HuH-7 (cell line): ENCODE measurements at places on chromosomes 12 and 14.

DNA sequence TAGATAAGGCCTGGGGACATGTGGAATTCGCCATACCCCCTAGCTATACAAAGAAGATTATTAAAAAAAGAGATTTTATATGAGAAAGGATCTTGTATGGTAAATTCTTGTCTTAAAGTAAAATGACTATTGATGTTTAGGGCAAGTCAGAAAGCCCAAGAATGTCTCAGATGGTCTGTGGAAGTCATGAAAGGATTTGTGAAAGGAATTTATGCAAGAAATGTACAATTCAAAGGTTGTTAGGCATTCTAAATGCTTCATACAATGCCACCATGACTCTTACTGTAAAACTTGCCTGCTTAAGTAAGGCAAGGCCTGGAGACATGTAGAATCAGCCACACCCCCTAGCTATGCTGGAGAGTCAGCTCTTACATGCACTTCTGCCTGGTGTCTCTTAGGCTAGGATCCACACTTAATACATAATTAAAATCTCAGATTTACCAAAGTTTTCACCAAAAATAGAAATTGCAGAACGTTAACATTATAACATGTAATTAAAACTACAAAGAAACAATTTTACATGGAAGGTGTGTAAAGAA, 8.9 kb upstream of the ETNK1 start:
- no peak for DNase-seq

- DNase-seq = no peak
Measured at GRCh38 chr12:108638997-108639822, 5.5 kb upstream of the SELPLG start.

DNA sequence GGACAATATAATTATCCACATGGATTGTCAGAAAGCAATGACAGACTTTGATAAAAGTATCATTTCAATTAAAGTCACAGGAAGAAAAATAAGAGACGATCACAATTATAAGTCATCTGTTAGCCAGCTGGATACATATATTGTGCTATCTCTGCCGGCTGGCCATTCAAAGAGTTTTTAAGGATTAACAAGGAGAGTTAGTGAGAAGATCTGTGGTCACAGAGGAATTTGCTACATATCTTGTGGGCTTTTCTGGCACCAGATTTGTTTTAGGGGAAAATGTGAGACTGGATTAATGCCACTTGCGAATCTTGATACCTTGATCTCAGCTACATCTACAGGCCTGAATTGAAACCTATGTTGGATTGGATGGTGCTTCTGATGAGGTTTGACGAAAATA, 90.9 kb upstream of the MANSC4 start:
- DNase-seq = no peak

GRCh38 chr12:55847033-55847432, 4.3 kb upstream of the MMP19 start:
- no peak for DNase-seq

DNA sequence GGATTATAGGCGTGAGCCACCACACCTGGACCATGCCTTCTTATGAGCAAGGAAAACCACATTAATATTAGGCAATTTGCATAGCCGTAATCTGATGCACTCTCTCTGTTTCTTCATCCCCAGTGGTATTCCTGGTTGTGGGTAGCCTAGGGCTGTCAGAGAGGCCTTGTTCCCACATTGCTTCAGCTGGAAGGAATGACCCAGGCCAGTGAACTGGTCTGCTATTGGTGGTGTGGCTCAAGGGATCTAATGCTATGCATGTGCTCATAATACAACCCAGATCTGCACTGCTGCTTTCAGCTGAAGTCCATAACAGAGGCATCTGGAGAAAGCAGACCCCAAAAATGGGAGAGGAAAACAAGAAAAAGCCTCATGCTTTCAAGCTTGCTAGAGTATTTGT, 33.1 kb upstream of the G2E3 start:
- DNase-seq = no peak

DNA sequence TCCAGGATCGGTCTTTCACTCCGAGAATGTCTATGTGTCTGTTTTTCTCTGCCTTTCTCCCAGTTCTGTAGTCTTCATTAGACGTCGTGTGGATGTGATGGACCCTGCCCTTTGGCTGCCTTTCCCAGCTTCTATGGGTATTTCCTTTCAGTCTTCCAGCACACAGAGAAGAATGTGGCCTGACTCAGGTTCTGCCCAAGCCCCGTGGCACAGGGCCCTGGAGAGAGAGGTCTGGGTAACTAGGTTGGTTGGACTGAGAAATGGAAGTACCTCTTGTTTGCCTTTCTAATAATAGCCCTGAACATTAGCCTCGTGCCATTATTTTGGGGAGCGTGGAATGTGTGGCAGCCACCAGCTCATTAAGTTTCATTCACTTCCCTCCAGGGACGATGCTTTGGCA, 3.8 kb downstream of the FOXJ2 start:
- DNase-seq = no peak

GRCh38 chr12:12282761-12283425, 16.0 kb upstream of the LRP6 start:
- no peak for DNase-seq

- DNase-seq = no peak
Measured at GRCh38 chr14:99199846-99200653, 71.9 kb downstream of the BCL11B start.

GRCh38 chr12:52521568-52522266, 1.5 kb upstream of the KRT5 start:
- no peak for DNase-seq

DNA sequence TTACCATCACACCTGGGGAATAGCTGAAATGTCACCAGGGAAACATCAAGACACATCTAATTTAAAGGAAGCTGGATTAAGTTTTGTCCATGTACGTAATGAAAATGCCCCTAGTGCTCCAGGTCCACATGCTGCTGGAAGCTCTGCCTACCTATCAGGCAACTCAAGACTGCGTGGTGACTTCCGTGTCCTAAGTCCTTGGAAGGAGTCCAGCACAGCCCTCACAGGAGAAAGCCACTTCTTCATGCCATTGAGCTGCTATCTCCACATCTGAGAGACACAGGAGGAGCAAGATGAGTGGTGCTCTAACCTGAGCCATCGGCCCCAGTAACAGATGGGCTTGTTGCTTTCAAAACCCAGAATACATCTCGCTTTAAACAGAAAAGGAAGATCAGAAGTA, 316.4 kb downstream of the DPF3 start:
- DNase-seq = no peak

GRCh38 chr14:99918781-99919180, 125.6 kb downstream of the EML1 start:
- DNase-seq = no peak

DNA sequence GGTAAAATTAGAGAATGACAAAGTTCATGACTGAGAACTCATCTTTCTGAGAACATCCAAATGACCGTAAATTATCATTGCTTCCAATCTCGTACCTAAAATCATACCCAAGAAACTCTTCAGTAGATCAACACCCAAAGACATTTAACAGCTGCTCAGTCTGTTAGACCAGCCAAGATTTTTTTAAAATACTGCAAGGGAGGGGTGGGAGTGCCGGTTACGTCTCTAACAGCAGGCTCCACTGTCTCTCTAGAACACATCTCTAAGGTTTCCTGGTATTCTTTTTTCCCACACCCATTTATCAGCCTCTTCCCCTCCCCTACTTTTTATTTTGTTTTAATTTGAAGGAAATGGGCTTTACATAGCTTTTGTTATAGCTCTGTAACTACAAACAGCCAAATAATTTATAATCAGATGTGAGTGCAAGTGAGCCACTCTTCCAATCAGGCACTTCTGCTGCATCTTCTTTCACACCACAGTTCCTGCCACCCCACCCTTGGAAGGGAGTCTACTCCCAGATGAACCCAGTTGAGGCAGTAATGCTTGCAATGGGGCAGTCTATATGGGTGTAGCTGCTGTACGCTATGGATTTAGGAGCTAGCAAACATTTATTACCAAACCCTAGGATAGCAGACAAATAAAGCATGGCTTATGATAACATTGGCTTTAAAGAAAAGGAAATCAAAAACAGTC, 21.9 kb downstream of the PTPRB start:
- no peak for DNase-seq

DNA sequence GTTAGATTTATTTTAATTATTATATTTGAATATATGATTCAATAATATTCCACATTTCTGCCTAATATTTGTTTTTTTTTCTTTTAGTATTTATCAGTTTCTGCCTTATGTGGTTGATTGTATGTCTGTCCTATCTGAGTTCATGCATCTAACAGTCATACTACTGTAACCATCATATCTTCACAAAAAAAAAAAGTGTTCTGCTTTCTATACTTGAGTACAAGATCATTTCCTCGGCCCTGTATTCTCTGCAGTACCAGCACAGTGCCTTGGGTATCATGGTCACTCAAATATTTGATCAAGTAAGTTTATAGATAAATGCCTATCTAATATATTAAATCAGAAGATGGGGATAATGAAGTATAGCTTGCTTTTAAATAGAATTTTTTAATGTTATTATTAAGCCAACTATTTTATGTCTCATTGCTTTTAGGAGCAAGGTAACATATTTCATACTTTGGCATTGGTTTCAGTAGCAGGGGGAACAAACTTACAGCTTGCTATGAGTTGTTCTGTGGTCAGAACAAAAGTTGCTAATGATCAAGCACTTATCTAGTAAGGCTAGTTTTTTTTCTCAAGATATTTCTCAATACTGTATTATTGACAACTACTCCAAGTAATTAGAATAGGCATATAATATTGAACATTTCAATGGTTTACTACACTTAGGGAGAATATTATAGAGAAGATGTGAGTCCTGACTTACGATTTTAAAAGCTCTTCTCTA, 290.5 kb upstream of the FBXO33 start:
- DNase-seq = no peak

- no peak for DNase-seq
Measured at GRCh38 chr12:50248411-50248810, 34.9 kb downstream of the LIMA1 start.

DNA sequence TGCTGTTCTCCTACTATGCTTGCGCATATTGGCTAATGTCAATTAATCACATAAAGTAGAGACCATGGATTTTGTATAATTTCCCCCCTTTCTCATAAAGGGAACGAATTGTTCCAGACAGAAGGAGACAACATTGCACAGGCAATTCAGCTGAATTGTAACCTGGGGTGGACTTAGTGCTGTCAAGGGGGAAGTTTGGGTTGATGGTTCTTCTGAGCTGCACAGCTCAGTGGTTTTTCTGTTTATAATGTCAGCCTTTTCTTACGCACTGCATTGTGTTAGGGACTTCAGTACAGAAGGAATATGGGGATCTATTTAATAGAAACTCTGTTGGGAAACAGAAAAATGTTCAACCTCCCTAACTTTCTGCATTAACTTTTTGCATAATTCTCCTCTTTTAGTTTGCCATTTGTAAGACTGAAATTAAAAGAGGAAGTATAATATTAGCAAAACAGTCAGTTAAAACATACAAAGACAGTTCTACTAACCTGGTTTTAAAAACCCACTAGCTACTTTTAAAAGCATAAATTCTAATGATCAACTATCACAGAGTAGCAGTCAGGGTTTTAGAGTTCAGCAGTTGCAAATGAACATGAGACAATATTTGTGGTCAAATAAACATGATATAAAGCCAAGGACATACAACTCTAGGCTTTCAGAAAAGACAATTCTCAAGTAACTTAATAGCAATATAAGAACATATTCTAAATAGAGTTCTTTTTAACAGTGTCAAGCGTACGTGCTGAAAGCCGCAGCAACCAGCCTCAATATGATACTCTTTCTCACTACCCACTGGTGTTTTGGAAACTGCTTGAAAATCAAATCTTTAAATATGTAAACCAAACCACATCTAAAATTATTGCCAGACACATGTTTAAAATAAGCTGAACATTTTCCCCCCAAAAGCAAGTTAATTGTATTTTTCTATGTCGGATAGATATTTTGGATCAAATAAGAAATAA, 393.0 kb downstream of the FSCB start:
- no peak for DNase-seq

- DNase-seq = peak; percentile 77
Measured at GRCh38 chr12:31749024-31749704, 20.3 kb upstream of the AMN1 start.

GRCh38 chr12:116934908-116935705, 24.4 kb downstream of the FBXW8 start:
- no peak for DNase-seq

DNA sequence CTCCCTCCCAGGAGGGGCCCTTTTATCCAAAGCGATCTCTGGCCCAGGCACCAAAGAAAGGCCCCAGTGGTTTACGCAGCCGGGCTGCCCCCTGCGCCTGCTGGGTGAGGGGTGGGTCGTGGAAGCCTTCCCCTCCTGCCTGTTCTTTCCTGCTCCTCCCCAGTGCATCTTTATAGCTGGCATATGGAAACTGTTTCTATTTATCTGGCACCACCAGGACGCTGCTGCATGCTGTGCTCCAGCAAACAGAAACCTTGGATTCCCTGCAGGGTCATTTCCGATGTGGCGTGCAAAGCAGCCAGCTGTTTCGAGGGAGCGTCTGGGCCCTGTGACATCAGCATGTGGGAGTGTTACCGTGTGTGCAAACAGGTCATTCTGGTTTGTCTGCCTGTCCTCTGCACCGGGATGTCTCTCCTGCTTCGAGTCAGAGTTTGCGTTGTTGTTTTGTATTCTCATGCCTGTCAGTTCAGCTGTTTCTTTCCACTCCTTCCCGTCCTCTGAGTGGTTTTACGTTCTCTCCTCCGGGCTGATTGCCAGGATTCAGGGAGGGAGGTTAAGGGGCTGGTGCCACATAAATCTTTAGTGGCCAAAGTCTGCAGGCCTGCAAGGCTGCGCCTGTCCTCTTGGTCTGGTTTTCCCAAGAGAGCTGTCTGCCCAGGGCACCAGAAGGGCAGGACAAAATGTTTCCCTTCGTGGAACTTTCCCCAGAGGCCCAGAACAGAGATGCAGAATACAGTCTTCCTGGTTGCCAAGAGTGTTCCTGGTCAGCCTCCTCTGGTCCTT, 24.6 kb downstream of the TPCN1 start:
- peak; percentile 44 for DNase-seq

GRCh38 chr12:111775205-111776193, 8.8 kb downstream of the ALDH2 start:
- peak; percentile 75 for DNase-seq

DNA sequence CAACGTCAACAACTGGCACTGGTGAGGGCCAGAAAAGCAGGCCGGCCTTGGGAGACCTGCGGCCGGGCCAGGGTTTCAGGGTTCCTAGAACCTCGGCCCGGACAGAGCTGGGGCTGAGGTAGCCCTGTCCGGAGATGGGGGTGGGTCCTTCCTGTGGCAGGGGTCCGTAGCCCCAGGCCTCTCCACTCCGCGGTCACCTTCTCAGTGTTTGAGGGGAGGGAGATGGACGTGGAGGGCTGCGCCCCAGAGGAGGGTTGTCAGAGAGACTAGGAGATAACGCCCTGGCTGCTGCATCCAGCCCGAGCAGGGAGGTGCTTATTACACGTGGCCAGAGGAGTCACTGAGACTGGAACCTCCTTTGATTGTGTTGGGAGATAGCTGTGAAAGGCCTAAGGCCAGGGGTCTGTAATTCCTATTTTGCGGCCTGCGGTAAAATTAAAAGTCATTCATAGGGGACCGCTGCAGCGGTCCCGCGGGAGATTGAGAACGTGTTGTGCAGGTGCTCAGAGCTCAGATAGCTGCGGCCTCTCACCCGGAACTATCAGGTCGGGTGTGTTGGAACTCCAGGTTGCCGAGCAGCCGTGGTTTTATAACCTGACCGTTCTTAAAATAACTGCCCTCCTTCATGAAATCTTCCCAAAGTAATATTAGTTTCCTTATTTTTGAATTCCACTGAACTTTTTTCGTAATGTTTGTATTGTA, 507 bp downstream of the AHSA1 start:
- DNase-seq = no peak

- no peak for DNase-seq
Measured at GRCh38 chr12:94644141-94644979, 6.0 kb downstream of the TMCC3 start.

- no peak for DNase-seq
Measured at GRCh38 chr14:105536691-105537579, 10.6 kb downstream of the TMEM121 start.

- DNase-seq = no peak
Measured at GRCh38 chr14:68365228-68365627, 427.6 kb downstream of the ZFP36L1 start.
